ENCODE measurements at places on chromosomes 5 and 9.

DNA sequence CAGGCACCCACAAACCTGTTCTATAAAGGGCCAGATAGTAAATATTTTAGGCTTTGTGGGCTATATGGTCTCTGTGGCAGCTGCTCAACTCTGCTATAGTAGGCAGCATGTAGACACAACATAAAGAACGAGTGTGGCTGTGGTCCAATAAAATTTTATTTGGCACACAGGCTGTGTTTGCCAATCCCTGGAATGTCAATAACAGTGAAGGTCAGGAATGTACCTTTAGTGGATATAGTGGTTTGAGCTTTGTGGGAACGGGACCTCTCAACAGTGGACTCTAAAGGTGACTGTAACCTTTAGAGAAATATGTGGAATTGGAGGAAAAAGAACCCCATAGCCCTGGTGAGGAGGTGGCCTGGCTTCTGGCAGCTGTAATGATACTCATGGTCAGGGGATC is 145.2 kb downstream of the MAST4 start:
- no peak for DNase-seq

GRCh38 chr5:121019734-121020133 is 555.6 kb downstream of the PRR16 start:
- DNase-seq: no peak

- no peak for DNase-seq
Observed at GRCh38 chr9:92633614-92634278, 36.2 kb downstream of the IPPK start.

DNA sequence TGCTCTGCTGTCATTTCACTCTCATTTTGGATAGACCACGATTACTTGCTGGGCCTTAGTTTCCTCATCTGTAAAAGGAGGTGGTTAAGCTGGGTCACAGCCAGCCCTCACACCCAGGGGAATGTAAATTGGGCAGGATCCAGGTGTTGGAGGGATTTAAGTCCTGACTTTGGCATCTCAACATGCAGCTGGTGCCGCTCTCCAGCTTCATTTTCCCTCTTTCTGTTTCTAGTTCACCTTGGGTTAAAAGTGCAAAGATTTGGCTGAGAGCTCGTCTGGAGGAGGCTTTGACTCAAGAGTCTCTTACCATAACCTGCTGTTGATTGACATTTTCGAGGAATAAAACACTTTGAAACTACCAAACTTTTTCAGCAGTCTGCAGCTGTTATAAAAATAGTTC is 144.3 kb upstream of the DHFR start:
- no peak for DNase-seq

DNA sequence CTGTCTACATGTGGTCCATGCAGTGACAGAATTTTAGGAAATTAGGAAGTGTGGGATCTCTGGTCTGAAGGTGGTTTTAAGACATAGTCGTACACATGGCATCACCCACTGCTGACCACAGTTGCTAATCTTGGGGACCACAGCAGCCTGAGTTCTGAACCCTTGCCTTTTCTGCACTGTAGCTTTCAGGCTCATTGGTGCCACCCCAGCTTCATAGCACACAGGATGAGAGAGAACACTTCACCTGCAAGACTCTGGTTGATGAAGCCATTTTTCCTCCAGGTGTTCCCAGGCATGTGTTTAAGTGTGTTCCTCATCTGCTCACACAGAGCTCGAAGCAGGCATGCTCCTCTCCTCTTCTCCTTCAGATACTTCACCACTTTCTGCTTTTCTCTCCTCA is 68.2 kb upstream of the S1PR3 start:
- DNase-seq: no peak

- no peak for DNase-seq
Observed at GRCh38 chr5:81755320-81755719, 4.4 kb upstream of the SSBP2 start.

DNA sequence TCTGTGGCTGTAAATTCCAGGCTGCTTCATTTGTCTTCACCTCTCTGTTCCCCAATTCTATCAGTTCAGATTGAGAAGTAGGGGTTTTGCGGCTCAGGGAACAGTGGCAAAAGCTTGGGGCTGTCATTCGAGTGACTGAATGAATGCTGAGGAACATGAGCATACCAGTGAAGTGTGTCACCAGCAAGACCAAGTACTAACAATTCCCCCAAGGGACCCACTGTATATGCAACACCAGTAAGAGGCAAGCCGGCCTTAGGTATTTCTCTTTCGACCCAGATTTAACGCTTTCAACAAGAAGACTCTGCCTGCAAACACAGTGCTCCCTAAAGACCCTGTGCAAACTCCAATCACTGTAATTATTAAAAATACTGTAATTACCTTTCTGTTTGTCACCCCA is 25.8 kb downstream of the KLHL3 start:
- no peak for DNase-seq

DNA sequence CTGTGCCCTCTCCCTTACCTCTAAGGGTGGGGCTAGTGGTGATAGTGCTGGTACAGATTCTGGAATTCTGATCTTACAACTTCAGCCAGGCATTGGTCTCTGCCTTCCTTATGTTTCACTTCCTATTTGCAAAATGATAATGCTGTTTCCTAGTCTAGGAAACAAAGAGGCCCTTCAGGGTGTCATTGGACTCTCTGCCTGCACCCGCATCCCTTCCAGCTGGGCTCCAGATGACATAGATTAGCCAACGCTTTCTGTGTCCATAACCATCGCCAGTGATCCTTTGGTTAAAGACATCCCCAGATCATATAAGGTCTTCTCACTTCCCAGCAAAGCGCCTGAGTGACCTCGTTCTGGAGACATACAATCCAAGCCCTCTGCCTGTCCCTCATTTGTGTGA is 180.7 kb downstream of the ERCC6L2 start:
- no peak for DNase-seq
